Activated naive CD4-positive, alpha-beta T cell (primary cell): ENCODE measurements at places on chromosomes 7 and 10.

GRCh38 chr7:71484380-71484779 lies 352.4 kb downstream of the GALNT17 start:
- DNase-seq: no peak

DNA sequence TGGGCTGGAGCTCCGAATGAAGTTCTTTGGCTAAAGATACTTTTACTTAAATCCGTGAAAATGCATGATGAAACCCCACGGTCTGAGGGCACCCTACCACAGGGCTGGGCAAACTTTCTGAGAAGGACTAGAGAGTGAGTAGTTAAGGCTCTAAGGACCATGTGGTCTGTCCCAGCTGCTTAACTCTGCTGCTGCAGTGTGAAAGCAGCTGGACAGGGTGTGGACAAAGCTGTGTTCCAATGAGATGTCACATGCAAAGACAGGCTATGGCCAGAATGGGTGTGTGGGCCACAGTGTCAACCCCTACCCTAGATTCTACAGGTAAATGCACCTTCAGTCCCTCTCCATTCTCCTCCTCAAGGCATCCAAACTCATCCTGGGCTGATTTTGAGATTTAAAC lies 18.8 kb downstream of the PDIA4 start:
- no peak for DNase-seq

- no peak for DNase-seq
Measured at GRCh38 chr7:106599343-106599698, 61.6 kb downstream of the CCDC71L start.

GRCh38 chr10:123554656-123555055 lies 111.5 kb upstream of the GPR26 start:
- DNase-seq: no peak

DNA sequence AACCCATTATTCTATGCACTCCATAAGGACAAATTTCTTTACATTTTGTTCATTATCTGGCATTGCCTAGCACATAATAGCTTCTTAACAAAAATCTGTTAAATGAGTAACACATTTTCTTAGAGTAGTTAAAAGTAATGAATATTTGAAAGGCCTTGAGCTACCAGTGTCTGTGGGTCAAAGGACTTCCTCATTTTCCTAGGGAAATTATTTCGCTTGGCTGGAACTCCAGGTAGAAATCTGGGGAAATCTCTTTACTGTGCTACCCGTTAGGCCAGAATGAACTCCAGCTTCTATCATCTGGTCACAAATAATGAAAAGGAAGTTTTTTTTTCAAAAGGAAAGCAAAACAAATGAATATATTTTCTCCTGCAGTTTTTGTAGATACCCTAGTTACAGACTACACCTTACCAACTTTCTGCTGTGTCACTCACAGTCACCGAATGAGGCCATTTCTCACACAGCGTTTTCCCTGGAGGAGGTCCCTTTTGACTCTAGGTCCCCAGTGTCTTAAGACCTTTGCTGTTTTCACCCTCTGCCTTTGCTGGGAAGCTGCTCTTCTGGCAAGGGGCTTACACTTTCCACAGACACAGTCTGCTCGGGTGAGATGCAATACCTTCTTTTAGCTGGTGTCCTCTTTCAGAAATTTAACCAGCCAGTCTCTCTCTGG lies 1.6 kb downstream of the SAMD9L start:
- no peak for DNase-seq

DNA sequence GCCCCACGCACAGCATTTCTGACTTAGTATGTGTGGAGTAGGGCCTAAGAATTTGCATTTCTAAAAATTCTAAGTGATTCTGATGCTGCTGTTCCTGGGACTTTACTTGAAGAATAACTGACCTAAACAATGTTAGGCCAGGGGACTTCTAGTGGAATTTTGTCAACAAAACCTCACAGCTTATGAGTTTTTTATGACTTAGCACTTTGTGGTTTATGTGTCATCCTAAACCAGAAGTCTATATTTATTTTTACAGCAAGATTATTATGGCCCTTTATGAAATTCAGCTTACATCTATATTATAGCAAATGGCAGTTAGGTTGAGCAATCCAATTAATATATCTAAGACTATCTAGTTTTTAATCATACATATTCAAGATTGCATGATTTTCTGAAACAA lies 24.6 kb upstream of the BET1 start:
- DNase-seq: no peak

DNA sequence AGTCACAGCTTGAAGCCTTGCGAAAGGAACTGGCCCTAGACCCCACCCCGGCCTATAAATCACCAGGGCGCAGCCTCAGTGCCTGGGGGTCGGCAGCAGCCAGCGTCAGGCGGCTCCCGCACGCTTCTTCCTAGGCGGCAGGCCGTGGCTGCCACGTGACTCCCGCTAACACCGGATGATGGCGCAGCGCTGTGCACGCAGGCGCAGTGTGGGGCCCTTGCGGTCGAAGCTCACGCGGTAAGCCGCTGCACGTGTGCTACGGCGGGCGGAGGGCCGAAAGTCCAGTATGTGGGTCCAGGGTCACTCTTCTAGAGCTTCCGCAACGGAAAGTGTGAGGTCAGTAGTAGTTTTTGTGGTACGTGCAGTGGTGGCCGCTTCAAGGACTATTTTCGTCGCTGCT lies at the start of gene STK31:
STK31 (plus strand) TSS at position 220 of the 400 bp plus-strand sequence; CDS start at position 287, 67 bp downstream.
- no peak for DNase-seq

GRCh38 chr10:103877861-103878260 lies 22.5 kb upstream of the SH3PXD2A start:
- no peak for DNase-seq

GRCh38 chr10:110209926-110210673 lies 2.7 kb downstream of the MXI1 start:
- no peak for DNase-seq

GRCh38 chr7:127820732-127821085 lies 168.7 kb downstream of the SND1 start:
- DNase-seq: no peak

DNA sequence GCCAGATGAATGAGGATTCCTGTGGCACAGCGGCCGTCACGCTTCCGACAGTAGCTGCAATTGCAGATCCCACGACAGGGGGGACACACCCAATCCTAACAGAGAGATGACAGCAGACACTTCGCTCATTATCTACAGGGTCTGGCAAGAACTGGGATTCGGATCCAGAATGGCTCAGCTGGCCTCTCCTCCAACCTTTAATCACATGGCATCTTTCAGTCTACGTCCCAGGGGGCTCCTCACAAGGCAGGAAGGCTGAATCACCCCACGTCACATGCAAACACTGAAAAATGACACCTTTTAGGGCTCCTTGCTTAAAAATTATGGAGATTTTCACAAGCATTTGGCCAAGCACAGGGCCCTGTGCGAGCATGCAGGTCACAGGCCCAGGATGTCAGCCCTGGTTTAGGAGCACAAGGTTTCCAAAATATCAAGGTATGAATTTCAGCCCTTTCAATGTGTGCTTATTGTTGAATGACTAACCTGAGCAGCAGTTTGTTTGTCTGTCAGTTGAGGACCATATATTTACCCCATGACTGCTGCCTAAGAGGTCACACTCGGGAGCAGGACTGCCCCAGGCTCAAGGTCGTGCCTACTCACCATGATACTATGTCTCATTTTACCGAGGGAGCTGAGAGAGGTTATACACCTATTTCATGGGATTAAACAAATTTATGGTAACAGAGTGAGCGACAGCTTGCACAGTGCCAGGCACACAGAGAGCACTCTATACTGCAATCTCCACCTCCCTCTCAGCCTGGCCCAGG lies 42.5 kb downstream of the CDCA7L start:
- DNase-seq: no peak

- no peak for DNase-seq
Measured at GRCh38 chr10:87603769-87604168, 55.9 kb upstream of the PAPSS2 start.
